Suprapubic skin (tissue), 4 donors: ENCODE measurements at places on chromosomes 3 and 15. TPM values are rescaled to one million over a fixed set of nuclear protein-coding genes. Genes with fewer than 3 reads are reported as not detected.

DNA sequence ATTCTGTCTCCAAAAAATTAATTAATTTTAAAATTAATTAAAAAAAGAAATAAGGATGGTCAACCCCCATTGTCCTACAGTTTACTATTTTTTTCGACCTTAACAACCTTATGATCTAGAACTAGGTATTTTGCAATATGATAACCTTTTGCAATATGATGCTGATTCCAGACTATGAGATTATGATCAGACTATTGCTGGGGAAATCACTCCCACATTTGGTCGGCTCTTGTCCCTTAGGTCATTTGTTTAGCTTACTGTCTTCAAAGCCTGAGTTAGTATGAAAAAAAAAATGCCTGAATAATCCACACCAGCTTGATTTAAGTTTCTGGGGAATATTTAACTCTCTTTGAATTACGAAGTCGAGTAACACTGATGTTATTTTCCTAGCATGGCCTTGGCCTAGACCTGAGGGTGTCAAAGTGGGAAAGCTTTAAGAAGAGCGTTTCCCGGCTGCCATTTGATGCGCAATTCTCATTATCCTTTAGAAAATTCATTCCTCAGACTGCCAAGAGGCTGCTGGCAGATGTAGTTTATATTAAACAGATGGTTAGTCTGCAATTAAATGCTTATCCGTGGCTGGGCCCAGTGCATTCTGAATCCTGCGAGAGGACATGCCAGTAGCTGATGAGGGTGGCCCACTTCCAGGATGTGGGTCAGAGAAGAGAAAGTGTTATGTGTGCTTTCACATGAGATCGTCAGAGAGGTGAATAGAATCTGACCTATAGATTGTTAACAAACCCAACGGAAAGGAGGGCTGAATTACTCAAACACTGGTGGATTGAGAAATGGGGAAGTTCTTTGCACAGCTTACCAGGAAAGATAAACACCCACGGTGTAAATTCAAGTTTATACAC lies 496.0 kb upstream of the THBS1 start:
- no peak overlapping the region for H3K27ac ChIP-seq
- DNase-seq, result no peak
- H3K4me3 ChIP-seq, result no peak overlapping the region
- no peaks in the 10 kb centered on the region for H3K27me3 ChIP-seq
- H3K36me3 ChIP-seq, result no peaks in the 10 kb centered on the region

GRCh38 chr15:91936927-91937326 lies 83.4 kb downstream of the SLCO3A1 start:
- no peaks in the 10 kb centered on the region for H3K36me3 ChIP-seq
- no peak overlapping the region for H3K4me3 ChIP-seq
- no peaks in the 10 kb centered on the region for H3K27me3 ChIP-seq
- DNase-seq, result no peak
- peaks cover 23% of the 10 kb centered on the region for H3K4me1 ChIP-seq
- no peak overlapping the region for H3K27ac ChIP-seq

The CGNL1 gene
- 11.2 TPM for total RNA-seq

The SLC27A2 gene
- 10.2 TPM for total RNA-seq

The CACNA2D3 gene
- 2.8 TPM for total RNA-seq
